HFFc6 (cell line): ENCODE measurements at places on chromosomes 4 and X.
A peak's percentile ranks its signal among the peaks of the same experiment; 100 is the strongest.

GRCh38 chr4:158020734-158021346 is 152.0 kb downstream of the GASK1B start:
- peak; percentile 80 for DNase-seq

DNA sequence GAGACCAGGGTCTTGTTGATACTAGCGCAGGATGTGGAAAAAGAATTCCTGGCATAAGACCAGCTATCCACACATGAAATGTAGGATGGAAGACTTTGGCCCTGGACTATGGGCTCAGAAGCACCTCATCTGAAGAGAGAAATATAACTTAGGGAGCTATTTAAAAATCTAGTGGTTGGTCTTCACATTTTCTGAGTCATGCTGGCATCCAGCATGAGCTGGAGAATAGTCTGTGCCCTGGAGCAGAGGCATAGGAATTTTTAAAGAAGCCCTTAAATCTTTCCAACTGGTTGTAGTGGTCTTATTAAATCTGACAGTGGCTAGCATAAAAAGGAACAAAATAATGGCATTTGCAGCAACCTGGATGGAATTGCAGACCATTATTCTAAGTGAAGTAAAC is 86.3 kb downstream of the SMARCA5 start:
- no peak for DNase-seq

DNA sequence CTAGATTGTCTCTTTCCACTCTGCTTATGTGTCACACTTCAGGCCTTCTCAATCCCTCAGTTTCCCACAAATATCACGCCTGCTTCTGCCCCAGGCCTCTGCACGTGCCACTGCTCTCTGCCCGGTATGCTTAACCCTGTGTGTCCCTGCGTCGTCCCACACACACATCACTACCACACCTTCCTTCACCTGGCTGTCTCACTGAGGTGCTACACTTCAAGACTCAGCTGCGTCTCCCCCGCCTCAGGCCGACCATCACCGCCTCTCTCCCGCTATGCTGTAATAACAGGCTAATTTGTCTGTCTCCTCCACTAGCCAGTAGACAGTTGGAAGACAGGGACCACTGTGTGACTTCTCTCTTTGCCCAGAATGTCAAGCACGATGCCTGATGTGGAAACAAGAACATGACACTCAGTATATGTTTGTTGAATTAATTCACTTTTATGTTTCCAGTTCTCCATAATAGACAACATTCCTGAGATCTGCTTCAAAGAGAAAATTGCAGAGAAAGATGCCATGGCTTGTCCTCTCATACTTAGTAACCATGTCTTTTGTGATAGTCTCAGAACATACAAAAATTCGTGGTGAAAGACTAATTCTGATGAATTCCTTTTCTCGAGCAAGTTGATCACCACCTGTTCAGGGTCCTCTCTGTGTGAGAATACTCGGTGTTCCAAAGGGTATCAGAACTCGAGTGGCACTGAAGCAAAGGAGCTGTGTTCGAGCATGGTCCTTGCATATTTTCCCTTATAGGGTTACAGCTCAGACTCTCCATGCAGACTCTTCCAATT is 54.2 kb downstream of the AFAP1 start:
- DNase-seq: no peak

DNA sequence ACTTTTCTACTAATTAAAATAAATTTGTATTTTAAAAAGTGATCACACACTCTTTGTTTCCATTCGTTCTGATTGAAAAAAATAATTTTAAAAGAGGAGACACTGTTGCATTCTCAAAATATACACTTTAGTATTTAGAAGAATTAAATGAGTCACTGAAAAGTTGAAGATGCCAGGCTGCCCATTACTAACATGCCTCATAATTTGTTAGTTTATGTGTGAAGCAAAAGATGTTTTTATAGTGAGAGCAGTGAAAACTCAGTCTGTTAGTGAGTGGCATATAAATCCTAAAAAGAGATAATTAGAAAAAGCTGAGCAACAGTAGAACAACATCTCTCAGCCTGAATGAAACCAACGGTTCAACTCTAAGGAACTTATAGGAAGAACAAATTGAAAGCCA is 143.4 kb downstream of the CDS1 start:
- DNase-seq: peak; percentile 14

GRCh38 chr4:156173486-156173885 is 219.8 kb upstream of the CTSO start:
- no peak for DNase-seq

- DNase-seq: no peak
Observed at GRCh38 chr4:153265306-153266047, 61.2 kb downstream of the TRIM2 start.

GRCh38 chr4:163180090-163180489 is 13.4 kb upstream of the NAF1 start:
- no peak for DNase-seq

- no peak for DNase-seq
Observed at GRCh38 chrX:111443946-111444345, 32.0 kb upstream of the DCX start.

DNA sequence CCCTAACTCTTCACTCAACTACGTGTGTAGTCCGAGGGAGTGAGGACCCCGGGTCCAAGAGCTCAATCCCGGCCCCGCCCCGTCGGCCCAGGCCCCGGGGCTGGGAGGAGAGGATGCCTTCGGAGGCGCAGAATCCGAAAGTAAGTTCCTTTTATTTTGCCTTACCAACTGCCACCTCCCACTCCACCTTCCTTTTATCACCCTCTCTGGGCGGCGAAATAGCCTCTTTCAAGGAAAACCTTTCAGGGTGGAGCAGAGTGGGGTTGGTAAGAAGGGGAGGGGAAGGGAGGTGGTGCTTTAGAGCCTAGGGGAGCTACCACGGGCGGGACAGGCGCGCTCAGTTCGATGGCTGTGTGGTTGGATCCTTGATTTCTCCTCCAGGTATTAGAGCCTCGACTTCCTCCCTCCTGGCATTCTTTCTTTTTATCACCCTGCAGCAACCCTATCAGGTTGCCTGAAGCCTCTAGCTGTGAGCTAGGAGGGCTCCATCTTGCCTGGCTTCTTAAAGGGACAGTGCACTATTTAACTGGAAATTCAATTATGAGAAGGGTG is 191.2 kb downstream of the RRAGB start:
- DNase-seq: no peak

GRCh38 chr4:186719925-186720694 is 3.5 kb downstream of the FAT1 start:
- DNase-seq: no peak

DNA sequence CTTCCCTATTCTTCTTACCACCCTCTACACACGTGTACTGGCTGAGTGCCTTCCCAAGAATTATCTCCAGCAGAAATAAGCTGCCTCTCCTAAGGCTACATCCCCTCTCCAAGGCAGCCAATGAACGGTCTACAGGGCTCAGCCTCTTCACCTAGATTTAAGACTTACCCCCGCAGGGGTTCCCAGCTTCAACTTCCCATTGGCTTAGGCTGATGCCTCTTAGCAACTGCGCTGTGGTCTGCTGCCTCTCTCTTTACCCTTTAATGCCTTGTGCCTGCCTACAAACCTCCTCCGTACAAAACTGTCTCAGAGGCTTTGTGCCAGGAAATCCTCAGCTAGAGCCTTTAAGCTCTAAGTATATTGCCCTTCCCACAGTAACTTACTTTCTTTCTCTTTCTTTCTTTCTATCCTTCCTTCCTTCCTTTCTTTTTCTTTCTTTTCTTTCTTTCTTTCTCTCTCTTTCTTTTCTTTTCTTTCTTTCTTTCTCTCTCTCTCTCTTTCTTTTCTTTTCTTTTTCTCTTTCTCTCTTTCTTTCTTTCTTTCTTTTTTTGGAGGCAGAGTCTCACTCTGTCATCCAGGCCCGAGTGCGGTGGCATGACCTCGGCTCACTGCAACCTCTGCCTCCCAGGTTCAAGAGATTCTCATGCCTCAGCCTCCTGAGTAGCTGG is 15.1 kb upstream of the PIGA start:
- DNase-seq: no peak

DNA sequence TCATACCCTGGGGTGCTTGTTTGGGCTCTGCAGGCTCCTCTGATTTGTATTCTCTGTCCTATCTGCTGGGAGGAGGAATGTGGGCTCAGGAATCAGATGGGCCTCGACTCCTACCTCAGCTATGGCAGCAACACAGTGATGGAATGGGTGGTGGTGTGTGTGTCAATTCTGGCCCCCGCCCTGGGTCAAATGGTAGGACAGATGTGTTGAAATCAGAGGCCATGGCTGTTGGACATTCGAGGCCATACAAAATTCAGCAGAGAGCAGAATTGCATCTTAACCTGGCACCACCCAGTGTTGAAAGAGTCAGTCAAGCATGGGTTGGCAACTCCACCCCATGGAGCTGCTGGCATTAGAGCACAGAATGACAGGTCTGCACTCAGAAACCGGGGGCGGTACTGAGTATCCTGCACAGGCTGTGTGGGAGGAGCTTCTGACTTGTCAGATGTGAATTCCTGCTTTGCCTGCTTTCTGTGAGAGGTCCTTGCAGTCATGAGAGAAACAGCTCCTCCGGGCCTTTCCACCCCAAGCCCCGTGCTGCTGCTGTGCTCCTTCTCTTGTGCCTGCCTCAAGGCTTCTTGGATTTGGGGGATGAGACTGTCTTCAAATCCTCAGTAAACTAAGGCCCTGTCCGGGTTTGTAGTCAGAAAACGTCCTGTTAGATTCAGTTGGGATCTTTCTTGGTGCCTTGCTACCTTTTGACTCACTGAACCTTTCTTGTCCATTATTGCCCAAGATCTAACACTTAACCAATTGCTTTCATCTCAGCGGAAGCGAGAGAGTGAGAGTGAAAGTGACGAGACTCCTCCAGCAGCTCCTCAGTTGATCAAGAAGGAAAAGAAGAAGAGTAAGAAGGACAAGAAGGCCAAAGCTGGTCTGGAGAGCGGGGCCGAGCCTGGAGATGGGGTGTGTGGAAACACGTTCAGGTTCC is 13.0 kb downstream of the DKC1 start:
- no peak for DNase-seq

DNA sequence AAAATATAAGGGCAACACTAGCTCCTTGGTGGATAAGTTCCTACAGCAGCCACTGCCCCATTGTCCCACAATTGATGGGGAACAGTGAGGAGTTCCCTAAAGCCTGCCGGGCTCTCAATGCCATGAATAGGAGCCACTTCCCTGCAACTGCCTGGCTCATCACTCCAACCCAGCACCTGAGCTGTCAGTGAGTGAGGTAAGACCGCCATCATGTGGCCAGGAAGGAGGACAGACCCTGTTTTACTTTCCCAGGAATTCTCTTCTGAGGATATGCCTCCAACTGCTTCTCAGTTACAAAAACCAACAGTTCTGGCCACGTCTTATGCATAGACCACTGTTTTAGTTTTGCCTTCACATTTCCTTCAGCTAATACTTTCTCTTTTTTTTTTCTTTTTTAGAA is 45.5 kb downstream of the SRPX start:
- peak; percentile 13 for DNase-seq

- no peak for DNase-seq
Observed at GRCh38 chr4:106355193-106355592, 13.4 kb downstream of the GIMD1 start.

GRCh38 chrX:125288343-125288742 is 31.3 kb upstream of the TEX13C start:
- DNase-seq: no peak

- no peak for DNase-seq
Observed at GRCh38 chr4:147327322-147327721, 153.6 kb upstream of the EDNRA start.

- DNase-seq: no peak
Observed at GRCh38 chr4:136803433-136803832, 728.9 kb downstream of the PCDH18 start.

DNA sequence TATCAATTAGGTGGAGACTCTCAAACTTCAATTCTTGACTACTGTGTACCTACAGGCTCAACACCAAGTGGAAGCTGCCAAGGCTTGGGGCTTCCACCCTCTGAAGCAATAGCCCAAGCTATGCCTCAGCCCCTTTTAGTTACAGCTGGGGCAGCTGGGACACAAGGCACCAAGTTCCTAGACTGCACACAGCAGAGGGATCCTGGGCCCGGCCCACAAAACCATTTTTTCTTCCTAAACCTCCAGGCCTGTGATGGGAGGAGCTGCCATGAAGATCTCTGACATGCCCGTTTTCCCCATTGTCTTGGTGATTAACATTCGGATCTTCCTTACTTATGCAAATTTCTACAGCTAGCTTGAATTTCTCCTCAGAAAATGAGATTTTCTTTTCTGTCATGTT is 3.4 kb upstream of the UGDH start:
- DNase-seq: no peak

- DNase-seq: no peak
Observed at GRCh38 chr4:630656-631055, 5.3 kb downstream of the PDE6B start.

- DNase-seq: no peak
Observed at GRCh38 chr4:130110189-130110588, 1014.2 kb downstream of the C4orf33 start.

GRCh38 chrX:64977830-64978229 is 1.6 kb upstream of the ZC4H2 start:
- DNase-seq: peak; percentile 1

DNA sequence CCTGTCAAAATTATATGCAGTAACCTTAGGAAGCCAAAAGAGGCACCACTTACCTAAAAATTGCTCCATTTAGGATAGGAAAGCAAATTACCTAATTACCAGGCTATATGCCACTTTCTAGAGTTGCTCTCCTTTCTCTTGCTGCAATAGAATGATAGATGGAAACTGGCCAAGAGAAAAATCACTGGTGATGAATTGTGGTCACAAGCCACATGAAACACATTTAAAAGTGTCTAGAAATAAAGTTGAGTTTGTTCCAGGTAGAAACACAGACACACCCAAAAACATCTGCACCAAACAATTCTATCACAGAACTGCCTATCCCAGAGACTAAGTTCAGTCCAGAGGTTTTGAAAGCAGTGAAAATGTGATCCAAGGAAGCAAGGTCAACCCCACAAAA is 337.7 kb downstream of the PCDH19 start:
- DNase-seq: no peak

DNA sequence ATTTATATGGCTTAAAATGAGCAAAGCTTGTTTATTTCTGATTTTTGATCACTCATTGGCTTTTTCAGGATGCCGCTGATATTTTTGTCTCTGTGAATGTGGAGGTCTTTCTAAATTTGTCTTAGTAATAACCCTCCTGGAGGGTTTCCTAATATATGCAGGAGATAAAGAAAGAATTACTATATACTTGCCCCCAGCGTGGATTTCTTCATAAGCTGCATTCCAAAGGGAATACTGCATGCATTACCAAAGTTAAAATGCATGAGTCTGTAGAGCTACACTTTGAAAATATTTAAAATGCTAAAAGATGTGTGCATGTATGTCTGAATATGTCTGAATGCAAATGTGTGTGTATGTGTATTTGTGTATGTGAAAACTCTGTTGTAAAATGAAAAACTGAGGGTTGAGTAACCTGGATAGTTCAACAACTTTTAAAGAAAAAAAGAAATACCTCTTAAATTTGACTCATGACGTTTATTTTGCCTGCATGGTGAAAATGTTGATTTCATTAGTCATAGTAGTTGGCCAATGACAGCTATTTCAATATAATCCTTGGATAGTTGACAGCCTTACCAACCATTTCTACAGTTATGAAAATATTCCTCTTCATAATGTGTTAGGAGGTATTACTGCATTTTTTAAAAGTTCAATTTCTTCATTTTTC is 113.2 kb upstream of the ZNF827 start:
- DNase-seq: peak; percentile 66
